ENCODE measurements at places on chromosomes 12 and 14.

DNA sequence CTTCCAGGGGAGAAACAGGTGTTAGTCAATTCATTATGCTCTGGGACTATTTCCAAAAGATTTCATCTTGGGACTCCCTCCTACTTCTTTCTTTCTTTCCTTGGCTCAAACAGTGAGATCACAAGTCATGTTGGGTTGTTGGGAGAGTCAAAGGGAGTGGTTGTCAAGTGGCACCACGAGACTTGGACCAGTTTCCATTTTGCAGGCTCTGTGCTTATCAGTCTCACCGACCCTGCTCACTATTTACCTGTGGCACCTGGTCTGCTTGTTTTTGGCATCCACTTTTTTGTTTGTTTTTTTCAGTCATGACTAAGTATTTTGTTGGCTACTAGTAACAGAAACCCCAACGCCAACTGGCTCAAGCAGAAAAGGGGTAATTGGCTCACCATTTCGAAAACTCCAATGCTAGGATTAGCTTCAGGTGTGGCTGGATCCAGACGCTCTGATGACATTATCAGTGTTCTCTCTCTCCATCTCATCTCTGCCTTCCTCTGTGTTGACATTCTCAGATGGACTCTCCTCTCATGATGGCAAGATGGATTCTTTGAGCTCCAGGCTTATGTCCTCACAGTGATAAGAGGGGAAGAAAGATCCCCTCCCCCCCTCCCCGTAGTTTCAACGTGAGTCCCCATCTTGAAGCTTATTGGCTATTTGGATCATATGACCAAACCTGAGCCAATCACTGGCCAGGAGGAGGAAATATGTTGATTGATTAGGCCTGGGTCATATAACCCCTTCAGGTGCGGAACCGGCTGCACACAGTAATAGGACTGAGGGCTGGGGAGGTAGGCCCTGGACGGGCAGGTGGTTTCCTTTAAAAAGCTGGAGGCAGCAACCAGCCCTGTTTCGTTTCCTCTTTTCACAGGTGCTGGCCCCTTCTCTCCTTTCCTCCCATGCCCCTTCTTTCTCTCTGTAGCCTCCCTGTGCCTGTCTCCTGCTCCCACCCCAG lies 84.2 kb downstream of the AACS start:
- DNase-seq: no peak

DNA sequence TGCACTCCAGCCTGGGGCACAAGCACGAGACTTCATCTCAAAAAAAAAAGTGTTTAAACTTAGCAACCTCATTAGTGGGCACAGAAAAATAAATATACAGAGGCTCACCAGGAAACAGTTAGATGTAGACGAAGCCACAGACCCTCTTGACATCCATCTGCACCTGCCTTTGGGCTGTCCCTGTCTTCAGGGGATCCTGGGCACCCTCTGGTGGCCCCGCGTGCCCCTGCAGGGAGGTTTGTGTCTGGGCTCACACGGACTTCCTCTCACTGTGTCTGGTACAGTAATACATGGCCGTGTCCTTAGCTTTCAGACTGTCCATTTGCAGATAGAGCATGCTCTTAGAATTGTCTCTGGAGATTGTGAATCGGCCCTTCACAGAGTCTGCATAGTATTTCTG lies 916.5 kb downstream of the TMEM121 start:
- DNase-seq: peak; percentile 69

DNA sequence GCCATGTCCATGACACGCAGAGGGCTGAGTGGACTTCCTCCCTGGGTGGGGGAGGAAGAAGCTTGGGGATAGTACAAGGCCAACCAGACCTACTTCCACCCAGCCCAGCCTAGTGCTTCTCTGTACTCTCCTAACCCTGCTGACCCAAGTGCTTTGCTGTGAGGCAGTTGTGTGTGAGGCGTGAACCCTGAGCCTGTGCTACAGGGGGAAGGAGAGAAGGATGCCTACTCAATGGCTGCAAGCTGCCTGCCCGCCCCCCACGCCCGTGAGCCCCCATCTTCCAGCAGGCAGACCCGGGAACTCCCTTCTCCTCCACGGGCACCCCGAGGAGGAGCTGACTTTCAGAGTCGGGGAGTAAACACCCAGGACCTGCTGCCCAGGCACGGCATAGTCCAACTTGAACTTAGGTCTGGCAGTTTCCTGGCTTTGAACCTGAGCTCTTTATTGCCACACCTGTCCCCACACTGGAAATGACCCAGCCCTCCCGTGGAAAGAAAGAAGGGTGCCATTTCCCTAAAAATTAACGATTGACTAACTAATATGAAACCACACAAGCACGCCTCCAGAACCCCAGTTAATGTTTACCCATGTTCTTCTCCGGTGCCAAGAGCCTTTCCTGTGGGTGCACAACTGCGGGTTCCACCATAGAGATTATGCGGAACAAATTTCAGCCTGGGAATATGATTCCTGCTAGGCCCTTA lies 10.8 kb downstream of the ALDH2 start:
- no peak for DNase-seq

DNA sequence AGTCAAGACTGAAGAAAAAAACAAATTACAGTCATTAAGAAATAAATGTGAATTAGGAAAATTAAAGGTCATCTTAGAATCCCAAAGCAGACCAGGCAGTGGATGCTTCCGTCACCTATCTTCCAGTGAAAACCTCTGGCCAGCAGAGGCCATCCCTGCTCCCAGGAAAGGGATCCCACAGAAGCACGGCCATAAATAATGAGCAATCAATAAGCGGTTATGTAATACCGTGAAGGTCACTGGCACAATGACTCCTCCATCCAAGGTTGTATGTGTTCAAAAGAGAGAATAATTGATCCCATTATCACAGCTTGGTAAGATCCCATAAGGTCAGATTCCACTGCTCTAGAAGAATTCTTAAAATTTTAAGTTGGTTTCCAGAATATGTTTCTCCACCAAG lies 85.7 kb downstream of the PPP2R5E start:
- no peak for DNase-seq

- DNase-seq: no peak
Measured at GRCh38 chr14:45680531-45680930, 427.5 kb upstream of the MIS18BP1 start.

- no peak for DNase-seq
Measured at GRCh38 chr12:119288576-119288975, 46.0 kb upstream of the CCDC60 start.

DNA sequence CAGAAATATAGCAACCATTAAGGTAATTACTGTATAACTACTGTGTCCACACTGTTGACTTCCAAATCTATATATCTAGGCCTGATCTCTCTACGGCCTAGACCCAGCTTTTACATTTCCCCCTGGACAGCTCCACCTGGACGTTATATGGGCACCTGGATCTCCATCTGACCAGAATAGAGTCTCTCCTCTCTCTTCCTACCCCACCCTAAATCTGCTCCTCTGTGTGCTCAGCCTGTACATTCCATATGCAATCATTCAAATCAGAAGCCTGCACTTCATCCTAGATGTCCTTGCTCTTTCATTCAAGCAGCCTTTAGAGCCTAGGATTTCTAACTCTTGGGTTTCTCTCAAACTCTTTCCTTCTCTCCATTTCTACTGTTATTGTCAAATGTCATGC lies 255.0 kb downstream of the PAX9 start:
- DNase-seq: no peak

DNA sequence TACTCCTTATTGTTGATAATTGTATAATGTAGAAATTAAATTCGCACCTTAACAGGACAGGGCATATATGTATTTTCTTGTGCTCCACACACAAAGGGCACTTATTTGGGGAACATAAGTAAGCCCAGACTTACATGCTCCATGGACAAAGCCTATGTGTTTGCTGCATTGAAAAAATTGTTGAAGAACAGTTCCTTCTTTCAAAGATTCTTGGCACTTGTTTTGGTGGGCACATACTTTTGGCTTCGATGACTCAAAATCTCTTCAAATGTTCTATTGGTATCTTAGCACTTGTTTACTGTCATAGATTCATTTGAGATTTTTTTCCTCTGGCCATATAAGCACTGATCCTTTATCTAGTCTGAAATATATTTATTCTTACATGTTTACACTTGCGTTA lies 1.4 kb upstream of the MAP4K5 start:
- DNase-seq: no peak

DNA sequence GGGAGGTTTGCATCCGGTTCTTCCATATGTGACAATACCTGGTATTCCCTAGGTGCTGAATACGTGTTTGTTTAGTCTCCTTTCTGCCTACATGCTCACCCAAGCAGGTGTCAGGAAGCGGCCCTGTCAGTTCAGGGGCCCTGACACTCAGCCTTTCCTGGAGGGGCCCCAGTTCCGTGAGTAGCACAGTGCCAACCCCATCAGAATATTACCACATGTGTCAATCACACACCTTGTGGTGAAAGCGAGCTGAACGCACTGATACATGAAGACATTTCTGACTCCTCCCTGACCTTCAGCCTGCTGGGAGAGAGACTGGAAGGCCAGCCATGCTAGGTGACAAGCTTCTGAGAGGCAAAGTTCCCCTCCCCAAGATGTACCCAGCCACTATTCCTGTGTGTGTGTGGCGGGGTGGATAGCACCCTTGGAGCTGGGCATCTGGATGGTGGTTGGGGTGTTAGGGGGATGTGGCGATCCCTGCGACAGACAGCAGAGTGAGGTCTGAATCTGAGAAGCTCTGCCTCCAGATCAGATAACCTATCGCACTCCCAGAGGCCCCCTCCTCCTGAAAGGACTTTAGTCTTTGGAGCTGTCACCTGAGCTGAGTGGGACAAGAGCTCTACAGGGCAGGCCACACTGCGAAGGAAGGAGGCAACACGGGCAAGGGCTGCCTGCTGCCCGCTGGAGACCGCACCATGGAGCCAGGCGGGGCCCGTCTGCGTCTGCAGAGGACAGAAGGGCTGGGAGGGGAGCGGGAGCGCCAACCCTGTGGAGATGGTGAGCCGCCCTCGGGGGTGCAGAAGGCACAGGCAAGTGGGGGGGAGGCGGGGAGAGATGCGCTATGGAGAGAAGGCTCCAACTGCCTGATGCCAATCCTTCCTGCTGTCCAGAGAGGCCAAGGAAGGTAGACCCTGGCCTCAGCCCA lies at the start of gene SOAT2:
SOAT2 (plus strand) TSS at position 604 of the 925 bp plus-strand sequence; CDS start at position 696, 92 bp downstream.
- DNase-seq: peak; percentile 76

- no peak for DNase-seq
Measured at GRCh38 chr12:88566430-88566829, 13.8 kb downstream of the KITLG start.

- no peak for DNase-seq
Measured at GRCh38 chr12:89041078-89041477, 311.2 kb downstream of the DUSP6 start.

DNA sequence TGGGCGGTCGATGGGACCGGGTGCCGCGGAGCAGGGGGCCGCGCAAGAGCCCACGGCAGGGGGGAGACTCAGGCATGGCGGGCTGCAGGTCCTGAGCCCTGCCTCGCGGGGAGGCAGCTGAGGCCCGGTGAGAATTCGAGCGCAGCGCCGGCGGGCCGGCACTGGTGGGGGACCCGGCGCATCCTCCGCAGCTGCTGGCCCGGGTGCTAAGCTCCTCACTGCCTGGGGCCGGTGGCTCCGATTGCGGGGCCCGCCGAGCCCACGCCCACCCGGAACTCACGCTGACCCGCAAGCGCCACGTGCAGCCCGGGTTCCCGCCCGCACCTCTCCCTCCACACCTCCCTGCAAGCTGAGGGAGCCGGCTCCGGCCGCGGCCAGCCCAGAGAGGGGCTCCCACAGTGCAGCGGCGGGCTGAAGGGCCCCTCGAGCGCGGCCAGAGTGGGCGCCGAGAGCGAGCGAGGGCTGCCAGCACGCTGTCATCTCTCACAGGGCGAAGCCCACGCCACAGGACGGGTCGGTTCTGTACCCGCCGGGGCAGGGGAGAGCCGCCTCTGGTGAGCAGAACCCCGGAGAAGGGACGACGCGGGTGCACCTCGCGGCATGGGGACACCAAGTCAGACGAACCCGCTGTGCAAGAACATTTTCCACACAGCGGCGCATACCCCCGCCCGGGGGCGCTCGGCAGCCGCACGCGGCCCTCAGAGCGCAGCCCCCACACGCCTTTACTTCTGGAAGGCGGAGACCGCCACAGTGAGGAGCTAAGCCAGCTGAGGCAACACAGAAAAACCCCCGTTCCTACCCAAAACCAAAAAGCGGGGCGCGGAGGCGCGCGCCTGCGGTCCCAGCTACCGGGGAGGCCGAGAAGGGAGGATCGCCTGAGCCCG lies 1.2 kb upstream of the SIVA1 start:
- no peak for DNase-seq

DNA sequence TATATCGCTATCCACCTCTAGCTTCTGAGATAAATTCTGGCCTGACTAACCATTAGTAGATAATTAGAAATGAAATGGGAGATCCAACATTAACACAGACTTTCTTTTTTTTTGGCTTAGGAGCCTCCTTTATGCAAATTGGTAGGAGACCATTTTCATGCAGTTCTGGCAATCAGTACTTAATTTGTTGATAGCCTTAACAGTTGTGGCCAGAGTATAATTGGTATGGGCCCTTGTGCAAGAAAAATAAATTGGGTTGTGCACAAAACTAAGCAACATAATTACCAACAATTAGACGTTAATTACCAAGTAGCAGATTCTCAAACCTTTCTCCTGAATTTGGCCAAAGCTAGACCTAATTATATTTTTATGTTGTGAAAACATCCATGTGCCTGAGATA lies 111.0 kb downstream of the MGAT4C start:
- no peak for DNase-seq

- DNase-seq: no peak
Measured at GRCh38 chr14:69657950-69658355, 46.6 kb downstream of the SUSD6 start.

GRCh38 chr12:17344649-17345048 lies 738.7 kb upstream of the LMO3 start:
- no peak for DNase-seq

- no peak for DNase-seq
Measured at GRCh38 chr12:41528874-41529273, 340.8 kb downstream of the PDZRN4 start.

DNA sequence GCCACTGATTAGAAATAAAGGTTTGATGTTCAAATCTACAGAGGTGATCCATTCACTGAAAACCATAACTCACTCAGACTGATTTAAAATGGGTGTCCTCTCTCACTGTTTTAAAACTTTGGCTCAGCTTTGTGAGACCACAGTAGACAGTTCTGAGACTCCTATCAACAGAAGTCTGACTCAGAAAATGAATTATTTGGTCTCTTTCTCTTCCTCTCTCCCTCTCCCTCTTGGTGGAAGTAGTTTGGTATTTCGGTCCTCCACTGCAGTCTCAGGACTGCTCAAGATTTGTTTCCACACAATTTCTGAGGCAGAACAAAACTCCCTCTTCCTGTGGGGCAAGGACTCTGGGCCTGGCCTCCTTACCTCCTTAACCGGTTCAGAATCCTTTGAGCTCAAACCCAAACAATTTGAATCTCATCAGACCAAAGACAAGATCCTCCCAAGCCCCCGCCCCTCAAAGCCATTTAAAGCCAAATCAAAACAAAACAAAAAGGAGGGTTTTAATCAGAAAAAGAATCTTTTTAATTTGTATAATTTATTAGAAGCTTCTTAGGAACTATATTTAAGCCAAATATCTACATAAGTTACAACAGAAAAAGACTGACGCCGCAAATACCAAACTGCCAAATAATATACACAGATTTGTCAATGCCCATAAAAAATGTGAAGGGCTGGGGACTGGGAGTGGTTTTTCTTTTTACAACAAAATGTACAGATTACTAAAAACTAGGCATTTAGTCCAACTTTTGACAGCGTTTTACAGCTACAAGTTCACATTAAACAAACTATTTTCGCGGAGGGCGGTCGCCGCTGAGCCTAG lies 3.9 kb downstream of the NKX2-1 start:
- no peak for DNase-seq
